ENCODE measurements at places on chromosomes 6 and 20.

GRCh38 chr6:141790921-141791320, 341.8 kb upstream of the GJE1 start:
- no peak for DNase-seq

- DNase-seq, result no peak
These were observed 417 bp downstream of the VAPB start for GRCh38 chr20:58389324-58389967.

GRCh38 chr20:15547119-15547518, 1026.1 kb downstream of the KIF16B start:
- no peak for DNase-seq

DNA sequence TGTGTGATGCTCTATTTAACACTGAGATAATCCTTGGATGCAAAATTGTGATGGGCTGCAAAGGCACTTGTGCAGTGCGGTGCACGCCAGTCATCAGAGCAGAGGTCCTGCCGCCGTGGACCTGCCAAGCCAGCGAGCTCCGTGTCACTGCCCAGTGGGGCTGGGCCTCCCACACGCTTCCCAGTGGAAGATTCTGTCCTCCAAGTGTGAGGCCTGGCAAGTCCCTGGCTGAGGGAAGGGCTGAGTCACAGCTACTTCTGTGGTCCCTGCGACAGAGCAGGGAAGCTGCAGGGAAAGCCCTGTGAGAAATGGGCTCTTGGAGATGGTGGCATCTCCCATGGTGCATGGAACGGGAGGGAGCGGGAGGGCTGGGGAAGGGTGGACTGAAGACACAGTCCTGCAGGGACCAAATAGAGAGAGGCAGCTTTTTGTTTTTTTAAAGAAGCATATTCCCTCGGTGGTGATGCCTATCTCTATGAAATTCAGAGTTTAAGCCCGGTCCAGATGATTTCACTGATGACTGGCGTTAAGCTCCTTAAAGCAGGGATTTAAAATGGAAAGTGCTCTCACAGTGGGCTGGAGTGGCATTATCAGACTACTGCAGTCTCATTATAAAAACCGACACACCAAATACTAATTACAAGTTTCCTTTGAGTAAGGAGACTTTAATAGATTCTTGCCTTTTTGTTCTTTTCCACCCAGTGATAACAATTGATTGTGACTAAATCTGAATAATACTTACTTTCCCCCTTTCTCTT, 413.7 kb downstream of the QKI start:
- no peak for DNase-seq

- DNase-seq, result no peak
These were observed 45.2 kb downstream of the SPTLC3 start for GRCh38 chr20:13054011-13054410.

DNA sequence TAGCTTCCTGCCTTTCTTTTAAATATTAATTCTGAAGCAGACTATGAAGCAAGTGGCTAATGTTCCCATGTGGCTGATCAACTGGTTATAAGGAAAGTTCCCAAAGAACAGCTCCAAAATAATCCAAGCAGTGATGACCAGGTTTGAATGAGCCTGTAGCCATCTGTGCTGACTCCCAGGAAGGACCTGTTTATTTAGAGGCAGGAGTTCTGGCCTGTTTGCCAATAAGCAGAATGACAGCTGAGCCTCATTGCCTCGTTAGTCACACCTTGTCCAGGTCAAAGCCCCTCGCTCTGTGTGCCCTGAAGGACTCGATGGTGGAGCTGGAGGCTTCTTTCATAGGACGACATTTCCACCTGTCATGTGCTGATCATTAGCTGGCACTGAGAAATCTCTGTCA, 97.4 kb downstream of the TMEM170B start:
- DNase-seq, result no peak

Measured in CD4-positive, alpha-beta T cell treated with Interleukin-2 at 100 ng/mL for 4 hours (primary cell).